ENCODE measurements at places on chromosomes 7 and 10.

DNA sequence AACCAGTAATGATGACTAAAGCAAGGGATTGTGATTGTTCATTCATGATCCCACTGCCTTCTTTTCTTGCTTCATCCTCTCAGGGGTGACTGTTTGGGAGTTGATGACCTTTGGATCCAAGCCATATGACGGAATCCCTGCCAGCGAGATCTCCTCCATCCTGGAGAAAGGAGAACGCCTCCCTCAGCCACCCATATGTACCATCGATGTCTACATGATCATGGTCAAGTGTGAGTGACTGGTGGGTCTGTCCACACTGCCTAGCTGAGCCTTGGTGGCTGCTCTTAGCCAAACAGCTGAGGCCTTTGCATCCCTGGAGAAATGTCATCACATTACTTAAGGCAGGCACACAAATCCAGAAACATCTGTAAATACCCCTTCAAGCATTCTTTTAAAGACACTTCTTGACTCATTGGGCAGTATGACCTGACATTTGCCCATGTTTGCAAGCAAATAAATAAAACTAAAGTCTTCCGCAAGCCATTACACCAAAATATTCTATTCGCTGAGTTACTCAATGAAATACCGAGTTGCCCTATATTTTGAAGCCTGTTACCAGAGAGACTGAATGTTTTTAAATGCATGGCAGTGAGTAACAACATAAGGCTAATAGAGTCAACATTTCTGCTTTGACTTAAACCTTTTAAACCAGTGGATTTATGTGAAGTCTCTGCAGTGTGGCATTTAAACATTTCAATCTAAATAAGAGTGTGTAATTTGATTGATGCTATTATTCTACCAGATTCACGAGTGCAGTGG lies 166.3 kb upstream of the LANCL2 start:
- DNase-seq: no peak

DNA sequence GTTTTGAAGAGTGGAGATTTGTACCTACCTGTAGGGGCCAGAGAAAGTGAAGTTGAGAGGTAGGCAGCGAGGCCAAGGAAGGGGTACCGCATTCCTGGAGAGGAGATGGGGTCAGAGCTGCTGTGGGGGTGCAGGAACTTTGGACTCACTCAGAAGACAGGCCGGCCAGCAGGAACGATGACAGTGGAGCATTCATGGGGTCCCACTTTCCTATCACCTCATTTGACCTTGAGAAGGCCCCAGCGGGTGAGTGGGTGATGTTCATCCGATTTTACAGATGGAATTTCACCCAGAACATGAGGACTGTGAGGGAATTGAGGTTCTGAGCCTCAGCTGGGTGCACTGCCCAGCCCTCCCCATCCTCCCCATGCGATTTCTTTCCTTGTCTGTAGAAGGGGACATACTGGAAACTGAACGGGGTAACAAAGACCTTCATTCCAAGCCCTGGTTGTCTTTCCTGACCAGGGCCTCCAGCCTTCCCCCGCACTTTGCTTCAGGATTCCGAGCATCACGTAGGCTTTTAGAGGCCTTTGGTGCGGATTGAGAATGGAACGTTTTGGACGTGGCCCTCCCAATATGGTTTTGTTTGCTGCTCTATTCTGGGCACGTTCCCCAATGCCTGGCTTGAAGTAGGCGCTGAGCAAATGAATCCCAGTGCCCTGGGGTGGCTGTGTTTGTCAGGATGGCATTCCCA lies 87.3 kb downstream of the ADCY1 start:
- no peak for DNase-seq

DNA sequence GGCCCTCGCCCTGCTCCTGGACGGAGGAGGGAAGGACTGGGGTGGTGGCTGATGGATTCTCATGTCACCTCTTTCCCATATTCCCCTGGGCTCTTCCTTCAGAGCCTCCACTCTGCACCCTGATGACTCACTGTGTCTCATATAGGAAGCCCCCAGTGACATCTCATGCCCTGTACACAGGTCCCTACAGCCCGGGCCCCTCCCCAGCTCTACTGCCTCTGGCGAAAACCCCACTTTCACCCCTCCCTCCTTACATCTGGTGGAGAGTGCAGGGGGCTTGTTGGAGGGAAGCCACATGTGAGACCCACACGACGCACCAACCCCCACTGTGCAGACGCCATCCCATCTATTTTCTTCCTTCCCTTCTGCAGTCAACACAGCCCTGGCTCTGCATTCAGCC lies 72.8 kb upstream of the ZNF479 start:
- no peak for DNase-seq

- no peak for DNase-seq
Measured at GRCh38 chr7:30927040-30927439, 15.4 kb downstream of the AQP1 start.

GRCh38 chr7:159105066-159105780 lies 39.4 kb downstream of the VIPR2 start:
- DNase-seq: no peak

DNA sequence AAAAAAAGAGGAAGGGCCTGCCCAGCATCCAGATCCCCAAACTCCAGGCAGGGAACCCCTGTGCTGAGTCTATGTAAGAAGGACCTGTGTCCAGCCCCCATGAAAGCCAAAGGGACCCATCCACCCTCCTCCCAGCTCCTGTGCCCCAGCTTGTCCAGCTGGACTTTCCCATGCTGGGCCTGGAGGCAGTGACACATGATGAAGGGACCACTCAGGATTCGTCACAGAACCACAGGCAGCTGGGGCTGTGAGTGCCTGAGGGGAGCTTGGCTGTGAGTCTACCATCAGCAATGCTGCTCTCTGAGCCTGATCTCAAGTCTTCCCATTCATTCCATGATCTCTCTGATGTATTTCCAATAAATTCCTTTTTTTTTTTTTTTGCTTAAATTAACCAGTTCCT lies 36.2 kb upstream of the MNX1 start:
- no peak for DNase-seq

All from amniotic epithelial cell (primary cell).